Psoas muscle (tissue), 8 donors: ENCODE measurements at places on chromosomes 16 and 17. TPM values are rescaled to one million over a fixed set of nuclear protein-coding genes. Genes with fewer than 3 reads are reported as not detected.

KRTAP3-1 gene
- polyA plus RNA-seq: not detected

SHCBP1 gene
- 0.18 TPM for polyA plus RNA-seq

CNTD1 gene
- 0.36 TPM for polyA plus RNA-seq

TSNAXIP1 gene
- polyA plus RNA-seq: 0.27 TPM

FBF1 gene
- polyA plus RNA-seq: 10.4 TPM

NGFR gene
- polyA plus RNA-seq: 5.1 TPM

MT3 gene
- 0.80 TPM for polyA plus RNA-seq

KRT24 gene
- not detected for polyA plus RNA-seq

MYL11 gene
- polyA plus RNA-seq: 636 TPM

FGF11 gene
- 4.4 TPM for polyA plus RNA-seq
